Inflammatory macrophage treated with lipopolysaccharide for 4 hours (primary cell): ENCODE measurements at places on chromosomes 12 and 14.

- DNase-seq: no peak
Measured at GRCh38 chr14:103398427-103399195, 13.4 kb downstream of the MARK3 start.

DNA sequence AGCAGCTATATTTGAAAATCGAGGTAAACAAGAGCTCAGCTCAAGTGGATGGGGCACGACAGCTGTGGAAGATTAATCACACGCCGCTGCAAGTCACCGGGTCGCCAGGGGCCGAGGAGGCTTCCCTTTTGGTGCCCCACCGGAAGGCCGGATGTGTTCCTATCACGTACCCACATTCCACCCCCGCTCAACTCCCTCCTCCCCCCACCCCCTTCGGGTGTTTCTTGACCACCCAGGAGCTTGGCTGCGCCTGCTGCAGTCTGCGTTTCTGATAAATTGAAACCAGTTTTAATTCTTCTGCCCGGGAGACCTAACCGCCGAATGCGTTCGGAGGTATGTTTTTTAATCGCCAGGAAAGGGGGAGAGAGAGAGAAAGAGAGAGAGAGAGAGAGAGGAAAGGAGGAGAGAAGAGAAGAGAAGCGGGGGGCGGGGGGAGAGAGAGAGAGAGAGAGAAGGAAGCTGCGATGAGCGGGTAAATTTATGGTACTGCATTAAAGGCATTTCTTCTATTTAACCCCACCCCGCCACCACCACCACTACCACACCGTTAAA is 1.8 kb downstream of the SLC8A3 start:
- no peak for DNase-seq

DNA sequence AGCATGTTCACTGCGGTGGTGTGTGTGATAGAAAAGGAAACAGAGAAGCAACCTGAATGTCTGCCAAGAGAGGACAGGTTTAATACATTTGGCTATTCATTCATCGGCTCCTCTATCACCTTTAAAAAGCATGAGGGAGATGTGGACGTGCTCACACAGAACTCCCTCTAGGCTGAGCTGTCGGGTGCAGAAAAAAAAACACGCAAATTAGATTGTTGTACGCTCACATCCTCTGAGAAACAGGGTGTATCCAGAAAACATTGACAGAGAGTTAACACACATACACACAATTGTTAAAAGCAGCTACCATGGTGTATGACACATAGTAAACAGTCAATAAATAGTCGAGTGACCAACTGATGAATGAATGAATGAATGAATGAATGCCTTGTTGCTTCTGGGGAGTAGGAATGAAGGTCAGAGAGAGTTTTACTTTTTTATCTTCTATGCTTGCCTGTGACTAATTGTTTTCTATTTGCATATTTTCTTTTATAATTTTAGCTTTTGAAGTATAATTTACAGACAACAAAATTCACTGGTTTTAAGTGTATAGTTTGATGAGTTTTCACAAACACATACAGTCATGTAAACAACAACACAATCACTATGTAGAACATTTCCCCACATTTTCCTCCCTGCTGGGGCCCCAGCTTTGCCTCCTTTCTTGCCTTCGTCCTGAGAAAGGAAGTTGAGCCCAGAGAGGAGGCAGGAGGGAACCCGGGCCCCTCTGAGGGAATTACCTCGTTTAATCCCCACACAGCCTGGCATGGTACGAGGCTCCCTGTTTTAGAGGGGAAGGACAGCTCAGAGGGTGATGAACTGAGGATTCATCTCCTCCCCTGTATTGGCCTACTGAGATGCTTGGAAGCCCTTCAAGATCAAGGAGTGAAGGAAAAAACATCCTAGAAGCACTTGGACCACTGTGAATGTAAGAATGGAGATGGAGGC is 19.7 kb upstream of the FAM222A start:
- DNase-seq: no peak

DNA sequence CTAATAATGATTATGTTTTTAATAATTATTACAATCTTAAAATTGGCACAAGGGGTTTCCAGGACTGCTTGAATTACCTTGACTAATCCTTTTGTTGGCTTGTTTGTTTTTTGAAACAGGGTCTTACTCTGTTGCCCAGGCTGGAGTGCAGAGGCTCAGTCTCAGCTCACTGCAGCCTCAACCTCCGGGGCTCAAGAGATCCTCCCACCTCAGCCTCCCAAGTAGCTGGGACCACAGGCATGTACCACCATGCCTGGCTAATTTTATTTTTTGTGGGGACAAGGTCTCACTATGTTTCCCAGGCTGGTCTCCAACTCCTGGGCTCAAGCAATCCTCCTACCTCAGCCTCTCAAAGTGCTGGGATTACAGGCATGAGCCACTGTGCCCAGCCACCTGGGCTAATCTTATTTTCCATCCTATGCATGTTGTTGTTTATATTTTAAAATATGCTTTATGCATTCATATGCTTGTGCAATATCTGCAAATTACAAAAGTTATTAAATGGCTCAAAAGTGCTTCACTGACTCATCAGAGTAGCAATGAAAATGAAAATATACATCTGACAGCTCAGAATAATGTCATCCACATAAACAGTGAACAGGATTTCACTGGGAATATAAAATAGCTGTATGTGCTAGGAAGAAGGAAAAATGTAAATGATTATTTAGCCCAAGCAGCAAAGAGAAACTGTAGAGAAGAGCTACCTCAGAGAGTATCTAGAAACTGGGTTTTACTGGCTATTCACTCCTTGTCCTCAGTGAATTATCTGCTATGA is 24.8 kb upstream of the PLEKHG6 start:
- peak; percentile 60 for DNase-seq

GRCh38 chr12:75291014-75291413 is 39.1 kb downstream of the CAPS2 start:
- no peak for DNase-seq

- DNase-seq: peak; percentile 57
Measured at GRCh38 chr14:23559010-23559925, 3.2 kb downstream of the THTPA start.

- no peak for DNase-seq
Measured at GRCh38 chr14:68785534-68786490, 7.1 kb downstream of the ZFP36L1 start.

- no peak for DNase-seq
Measured at GRCh38 chr12:92142251-92142926, 3.3 kb downstream of the BTG1 start.

- peak; percentile 70 for DNase-seq
Measured at GRCh38 chr12:54419088-54419887, at the start of gene ITGA5. Gene ITGA5, minus strand, starts transcription at chr12:54419266. Its CDS starts 68 bp downstream, at chr12:54419198.

GRCh38 chr14:35678403-35679028 is 130.6 kb downstream of the RALGAPA1 start:
- no peak for DNase-seq

DNA sequence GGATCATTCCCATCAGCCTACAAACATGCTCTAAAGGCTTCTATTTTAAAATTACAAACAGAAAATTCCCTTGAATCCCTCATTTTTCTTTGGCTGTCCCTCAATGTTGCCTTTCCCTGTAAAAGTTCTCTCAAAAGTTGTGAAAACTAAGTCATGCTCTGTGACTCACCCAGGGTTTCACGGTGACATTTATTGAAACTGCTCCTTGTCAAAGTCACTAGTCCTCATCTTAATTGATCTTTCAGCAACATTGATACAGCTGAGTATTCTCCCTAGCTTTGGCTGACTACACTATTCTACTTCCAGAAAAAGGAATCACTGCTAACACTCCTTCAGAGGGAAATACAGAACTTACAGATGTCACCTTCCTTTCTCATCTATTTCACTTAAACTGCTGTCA is 65.7 kb downstream of the ASCL4 start:
- peak; percentile 5 for DNase-seq

DNA sequence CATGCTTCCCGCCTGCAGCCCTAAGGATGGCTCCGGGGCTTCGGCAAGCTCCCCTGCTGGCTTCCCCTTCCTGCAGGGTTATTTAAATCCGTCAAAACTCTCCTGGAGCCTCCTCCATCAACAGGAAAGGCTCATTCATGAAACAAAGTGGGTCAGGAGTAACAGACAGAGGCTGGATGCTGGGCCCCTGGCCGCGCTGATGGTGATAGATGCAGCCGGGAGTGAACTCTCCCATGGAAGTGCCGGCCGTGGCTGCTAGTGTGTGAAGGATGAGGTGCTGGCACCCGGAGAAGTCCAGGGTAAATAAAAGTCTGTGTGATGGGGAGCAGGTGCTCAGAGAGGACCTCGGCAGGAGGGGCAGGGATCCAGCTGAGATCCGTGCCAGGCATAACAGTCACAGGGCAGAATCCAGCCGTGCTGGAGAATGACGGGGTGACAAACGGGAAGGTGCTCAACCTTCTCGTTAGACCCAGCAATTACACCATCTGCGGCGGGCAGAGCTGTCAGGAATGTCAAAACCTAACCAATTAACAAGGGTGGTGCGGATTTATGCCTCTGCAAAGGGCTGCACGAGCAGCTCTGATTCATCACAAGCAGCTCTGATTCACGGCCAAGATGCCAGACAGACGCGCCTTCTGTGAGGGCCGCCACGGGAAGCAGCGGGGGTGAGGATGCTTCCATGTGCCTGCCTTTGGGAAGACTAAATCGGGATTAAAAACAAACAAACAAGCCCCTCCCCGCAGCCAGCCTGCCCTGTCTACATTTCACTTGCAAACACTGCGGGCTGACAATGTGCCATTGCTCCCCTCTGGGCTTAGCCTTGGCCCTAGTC is 55.6 kb downstream of the SYNE3 start:
- no peak for DNase-seq

DNA sequence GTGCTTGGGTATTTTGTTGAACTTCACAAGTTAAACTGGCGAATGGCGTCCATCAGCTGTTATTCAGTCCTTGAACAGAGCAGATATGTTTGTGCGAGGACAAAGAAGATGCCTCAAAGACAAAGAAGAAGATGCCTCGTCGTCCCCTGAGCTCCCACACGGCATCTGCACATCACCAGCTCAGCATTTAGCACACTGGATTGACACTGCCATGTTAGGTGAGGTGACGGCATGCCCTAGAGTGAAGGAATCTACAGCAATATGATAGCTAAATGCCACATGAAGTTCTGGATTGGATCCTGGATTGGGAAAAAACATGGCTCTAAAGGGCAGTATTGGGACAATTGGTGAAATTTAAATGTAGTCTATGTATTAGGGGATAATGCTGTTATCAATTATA is 15.4 kb downstream of the SAMD4A start:
- DNase-seq: no peak

DNA sequence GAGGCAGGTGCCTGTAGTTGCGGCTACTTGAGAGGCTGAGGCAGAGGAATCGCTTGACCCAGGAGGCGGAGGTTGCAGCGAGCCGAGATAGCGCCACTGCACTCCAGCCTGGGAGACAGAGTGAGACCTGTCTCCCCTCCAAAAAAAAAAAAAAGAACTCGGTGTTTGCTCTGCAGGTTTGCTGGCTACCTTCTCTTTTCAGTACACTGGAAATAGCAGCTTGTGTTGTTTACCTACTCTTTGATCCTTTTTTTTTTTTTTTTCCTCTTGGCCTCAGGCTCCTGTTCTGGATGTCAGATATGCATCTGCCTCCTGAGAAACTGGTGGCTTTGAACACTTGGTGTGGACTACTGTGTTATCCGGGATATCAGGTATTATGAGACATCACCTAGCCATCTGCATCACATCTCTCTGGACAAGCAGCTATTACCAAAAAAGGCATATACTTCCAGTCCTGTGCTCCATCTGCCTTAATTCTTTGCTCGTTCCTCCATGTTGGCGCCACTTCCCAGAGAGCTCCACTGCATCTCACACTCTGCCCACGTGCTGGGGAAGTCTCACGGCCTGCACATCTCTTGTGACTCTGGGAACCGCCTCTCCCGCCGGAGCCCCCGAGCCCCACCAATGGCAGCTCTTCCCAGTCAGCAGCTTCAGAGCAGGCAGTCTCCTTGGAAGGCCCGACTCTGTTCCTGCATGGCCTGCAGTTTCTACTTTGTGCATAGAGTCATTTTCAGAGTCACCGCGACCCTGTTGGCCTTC is 50.9 kb upstream of the TRAF3 start:
- DNase-seq: no peak
